DMS 273 treated with DMSO at 0.1 percent for 48 hours (cell line): ENCODE measurements at places on chromosomes 1 and 21.
A peak's percentile ranks its signal among the peaks of the same experiment; 100 is the strongest.

DNA sequence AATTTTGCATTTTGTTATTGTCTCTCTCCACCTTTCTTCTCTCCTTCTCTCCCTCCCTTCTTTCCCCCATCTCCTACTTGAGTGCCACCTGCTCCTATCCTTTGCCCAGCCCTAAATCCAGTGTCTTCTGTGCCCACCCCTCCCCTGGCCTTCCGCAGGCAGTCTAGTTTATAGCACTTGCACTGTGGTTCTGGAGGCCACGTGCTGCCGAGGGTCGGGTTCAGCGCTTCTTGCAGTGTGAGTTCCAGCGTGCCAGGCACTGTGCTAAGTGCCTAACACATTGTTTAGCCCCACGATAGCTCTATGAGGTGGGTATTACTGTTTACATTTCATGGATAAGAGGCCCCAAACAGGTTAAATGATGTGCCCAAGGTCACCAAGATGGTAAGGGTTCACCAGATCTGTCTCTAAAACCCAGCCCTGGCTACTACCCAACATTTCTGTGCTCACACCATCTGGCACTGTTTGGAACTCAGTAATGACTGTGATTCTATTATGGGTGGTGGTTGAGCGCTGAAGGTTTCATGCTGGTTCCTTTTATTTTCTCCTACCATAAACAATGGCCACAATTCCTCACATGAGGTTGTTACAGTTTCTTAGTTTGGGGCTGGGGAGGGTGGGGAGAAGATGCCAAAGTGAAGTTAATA lies 14.1 kb upstream of the ATP1A4 start:
- peak; percentile 66 for DNase-seq

DNA sequence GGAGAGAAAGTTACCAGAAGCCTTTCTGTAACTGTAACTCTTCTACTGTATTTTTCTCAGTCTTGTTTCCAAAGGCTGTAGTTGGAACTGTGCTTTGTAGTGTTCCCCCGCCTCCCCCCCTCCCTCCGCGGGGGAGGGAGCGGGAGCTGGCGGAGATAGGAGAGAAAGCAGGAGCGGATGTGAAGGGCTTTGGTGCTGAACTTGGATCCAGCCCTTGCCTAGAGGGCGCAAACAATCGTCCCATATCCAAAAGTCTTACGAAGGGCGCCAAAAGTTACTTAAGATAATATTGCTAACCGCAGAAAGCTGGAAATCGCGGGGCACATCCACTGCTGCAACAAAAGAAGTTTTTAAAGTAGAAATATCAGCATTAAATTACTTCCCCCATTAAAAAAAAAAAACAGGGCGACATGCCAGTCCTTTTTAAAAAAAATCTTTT lies 2.4 kb upstream of the NFIA start:
- DNase-seq: peak; percentile 80

- DNase-seq: no peak
Measured at GRCh38 chr1:160522622-160523345, at the start of gene SLAMF6. Gene SLAMF6, minus strand, starts transcription at chr1:160523255. Its CDS starts 63 bp downstream, at chr1:160523192.

DNA sequence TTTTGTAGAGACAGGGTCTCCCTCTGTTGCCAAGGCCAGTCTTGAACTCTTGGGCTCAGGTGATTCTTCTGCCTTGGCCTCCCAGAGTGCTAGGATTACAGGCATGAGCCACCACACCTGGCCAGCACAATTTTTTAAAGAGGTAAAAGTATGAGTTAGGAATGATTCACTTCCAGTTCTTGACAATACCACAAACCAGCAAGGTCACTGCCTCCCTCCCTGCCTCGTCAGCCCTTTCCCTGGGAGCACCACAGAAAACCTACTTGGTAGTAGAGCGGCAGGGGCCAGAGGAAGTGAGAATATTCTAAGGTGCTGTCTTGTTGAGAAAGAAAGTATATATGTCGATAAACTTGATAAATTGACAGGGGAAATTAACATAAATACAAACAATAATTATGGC lies 10.8 kb upstream of the CDA start:
- DNase-seq: no peak

- no peak for DNase-seq
Measured at GRCh38 chr1:211347077-211347844, 20.6 kb downstream of the TRAF5 start.

GRCh38 chr1:42646056-42646455 lies 12.2 kb upstream of the PPIH start:
- no peak for DNase-seq

- no peak for DNase-seq
Measured at GRCh38 chr1:17293681-17294425, 14.1 kb upstream of the PADI4 start.

- no peak for DNase-seq
Measured at GRCh38 chr1:156525856-156526489, 25.4 kb upstream of the MEF2D start.

DNA sequence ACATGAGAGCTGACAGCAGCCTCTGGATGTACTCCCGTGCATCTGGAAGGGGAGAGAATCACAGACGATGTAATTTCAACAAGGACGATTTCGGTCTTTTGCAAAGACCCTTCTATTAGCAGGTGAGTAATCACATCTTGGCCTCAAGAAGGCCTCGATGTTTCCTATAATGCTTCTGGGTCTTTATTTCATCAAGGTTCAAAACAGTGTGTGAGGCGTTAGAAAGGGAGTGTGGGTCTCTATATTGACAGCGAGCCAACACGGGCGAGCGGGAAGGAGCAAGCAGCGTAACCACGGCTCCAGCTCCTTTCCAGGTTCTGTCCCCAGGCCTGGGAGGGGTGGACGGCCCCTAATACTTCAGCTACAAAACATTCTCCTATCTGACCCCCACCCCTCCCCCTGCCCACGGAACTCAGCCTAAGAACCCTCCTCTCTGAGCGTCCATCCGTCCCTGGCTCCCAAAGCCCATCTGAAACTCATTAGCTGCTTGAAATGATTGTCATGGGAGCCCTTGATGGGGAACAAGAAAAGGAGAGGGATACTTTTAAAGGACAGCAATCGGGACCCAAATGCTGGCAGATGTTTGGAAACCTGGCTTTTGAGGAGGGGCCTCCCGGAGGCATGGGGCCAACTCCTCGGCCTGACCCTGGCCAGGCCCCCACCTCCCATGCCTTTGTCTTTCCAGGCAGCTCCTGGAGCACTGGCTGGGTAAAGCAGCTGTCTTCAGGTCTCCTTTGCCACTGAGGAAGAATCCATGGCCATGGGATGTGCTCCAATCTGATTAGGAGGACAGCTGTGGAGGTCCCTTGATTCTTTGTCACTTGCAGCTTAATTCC lies 250.8 kb downstream of the FOXD2 start:
- no peak for DNase-seq

GRCh38 chr1:28194326-28195035 lies 18.0 kb upstream of the PTAFR start:
- no peak for DNase-seq
